HCEC 1CT (cell line): ENCODE measurements at places on chromosomes 5 and 9.

- DNase-seq: no peak
These were observed 28.4 kb downstream of the MRPS27 start for GRCh38 chr5:72291601-72292000.

- DNase-seq: no peak
These were observed 928.5 kb downstream of the TLE4 start for GRCh38 chr9:80500300-80500699.

GRCh38 chr9:136726631-136727191, 14.3 kb downstream of the DIPK1B start:
- peak; percentile 18 for DNase-seq

DNA sequence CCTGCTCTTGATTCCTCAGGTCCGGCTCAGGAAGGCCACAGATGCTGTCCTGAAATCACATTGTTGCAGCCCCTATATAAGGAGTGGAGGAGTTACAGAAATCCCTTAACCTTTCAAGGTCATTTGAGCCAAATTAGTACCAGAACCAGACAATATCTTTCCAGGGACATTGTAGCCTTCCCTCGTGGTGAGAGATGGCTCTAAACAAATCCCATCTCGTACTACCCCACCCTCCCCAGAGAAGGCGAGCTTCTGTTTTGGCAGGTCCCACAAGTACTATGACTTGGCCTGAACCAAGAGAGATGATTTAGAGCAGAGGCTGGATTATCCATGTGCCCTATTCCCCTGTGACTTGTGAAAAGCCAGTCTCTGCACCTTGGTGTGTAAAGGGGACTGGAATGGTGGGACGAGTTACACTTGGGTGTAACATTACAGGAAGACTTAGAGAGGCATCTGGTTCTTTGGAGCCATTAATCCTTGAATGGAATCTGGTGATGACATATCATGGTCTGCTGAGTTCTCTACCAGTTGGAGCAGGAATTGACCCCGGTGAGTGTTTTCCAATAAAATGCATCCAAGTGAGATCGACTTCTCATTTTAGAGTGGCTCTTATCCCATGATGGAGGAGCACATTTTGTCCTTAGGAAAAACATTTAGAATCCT, at the start of gene FAM240B:
Gene FAM240B, minus strand, starts transcription at position 51 of the 663 bp plus-strand sequence. CDS start 16,134 bp downstream, outside the sequence.
- DNase-seq: no peak

DNA sequence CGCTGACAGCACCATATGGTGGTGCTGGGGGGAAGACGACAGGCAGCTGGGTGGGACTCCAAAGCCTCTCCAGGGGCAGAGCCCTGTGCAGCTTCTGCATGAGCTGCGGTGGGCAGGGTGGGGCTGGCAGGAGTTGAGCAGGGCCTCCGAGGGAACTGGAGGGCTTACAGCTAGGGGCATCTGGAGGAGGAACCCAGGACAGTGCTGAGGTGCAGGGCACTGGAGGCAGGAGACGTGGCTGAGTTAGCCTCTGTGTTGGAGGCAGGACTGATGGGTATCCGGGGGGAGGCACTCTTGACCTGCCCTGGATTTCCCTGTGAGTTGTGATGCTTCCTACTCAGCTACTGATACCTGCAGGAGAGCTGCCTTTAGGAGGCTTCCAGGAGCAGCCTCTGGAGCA, 45.0 kb downstream of the TENT4A start:
- DNase-seq: no peak

DNA sequence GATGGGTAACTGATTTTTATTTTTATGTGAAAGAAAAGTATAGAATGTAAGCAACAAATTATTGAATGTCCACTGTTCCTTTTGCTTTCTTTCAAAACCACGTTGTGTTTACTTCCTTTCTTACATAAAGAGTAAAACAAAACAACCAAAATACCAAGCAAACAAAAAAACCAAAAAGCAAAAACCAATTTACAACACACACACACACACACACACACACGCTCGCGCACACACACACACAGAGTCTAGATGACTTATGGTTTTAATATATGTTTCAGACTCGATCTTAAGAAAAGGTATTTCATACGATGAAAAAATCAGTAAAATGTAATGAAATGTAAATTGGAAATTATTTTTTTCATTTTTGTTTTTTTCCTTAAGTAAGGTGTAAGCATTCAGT, 80.3 kb downstream of the ADGRV1 start:
- no peak for DNase-seq

DNA sequence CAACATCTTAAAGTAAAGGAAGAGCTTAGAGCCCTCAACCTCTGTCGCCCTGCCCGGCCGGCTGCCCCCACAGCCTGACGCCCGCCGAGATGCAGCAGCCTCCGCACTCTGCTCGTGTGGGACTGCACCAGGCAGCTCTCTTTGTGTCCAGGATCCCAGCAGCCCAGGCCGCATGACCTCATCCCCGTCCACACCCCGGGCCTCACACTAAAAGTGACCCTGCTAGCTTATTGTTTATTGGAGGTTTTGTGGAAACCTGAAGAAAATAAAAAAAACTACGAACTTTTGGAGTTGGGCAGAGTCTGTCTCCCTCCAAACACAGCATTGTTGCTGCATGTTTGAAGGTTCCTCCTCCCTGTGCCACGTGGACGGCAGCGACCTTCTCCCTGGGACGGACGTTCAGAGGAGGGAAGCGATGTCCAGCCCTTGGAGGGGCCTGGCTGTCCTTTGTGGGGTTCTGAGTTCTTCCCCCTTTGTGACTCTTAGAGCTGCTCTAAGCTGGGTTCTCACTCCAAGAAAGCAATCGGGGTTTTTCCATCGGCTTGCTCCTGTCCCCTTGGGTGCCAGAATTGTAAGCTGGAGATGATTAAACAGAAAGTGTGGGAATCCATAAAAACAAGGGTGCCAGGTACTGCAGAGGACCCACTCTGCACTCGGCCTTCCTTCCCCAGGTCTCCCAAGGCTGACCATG, 103.5 kb upstream of the COL5A1 start:
- no peak for DNase-seq

DNA sequence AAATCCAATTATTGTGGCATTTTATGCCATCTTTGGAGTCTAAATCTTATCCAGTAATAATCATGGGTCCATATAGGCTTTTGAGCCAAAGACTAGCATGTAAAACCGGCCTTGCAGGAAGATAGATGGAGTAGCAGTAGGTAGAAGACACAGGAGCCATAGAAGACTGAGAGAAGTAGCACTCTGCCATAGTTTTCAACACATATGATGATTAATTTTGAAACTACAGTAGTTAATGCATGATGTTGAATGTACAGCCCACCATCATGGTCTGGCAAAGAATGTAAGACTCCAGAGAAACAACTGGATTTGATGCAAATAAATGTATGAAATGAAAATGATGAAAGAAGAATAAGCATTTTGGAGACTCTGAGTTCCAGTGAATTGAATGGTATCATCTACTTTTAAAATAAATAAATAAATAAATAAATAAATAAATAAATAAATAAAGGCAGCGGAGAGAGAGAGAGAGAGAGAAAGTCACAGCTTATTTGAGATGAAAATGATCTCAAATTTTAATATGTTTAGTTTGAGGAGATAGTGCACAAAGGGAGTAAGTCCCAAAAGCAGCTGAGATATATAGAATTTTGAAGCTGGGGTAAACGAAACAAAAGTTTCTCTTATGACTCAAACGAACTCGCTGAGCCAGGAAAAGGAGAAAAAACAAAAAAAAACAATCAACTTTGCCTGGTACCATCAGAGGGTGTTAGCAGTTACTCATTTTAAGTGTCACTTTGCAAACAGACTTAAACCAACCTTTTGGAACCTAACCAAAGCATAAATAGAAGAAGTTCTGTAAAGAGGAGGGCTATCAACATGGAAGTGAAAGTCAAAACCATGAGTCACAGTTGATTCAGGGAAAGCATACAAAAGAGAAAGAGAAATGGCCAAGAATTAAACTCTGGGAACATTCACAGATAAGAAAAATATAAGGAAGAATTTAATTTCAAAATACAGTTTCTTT, 388.7 kb downstream of the CETN3 start:
- DNase-seq: peak; percentile 79

DNA sequence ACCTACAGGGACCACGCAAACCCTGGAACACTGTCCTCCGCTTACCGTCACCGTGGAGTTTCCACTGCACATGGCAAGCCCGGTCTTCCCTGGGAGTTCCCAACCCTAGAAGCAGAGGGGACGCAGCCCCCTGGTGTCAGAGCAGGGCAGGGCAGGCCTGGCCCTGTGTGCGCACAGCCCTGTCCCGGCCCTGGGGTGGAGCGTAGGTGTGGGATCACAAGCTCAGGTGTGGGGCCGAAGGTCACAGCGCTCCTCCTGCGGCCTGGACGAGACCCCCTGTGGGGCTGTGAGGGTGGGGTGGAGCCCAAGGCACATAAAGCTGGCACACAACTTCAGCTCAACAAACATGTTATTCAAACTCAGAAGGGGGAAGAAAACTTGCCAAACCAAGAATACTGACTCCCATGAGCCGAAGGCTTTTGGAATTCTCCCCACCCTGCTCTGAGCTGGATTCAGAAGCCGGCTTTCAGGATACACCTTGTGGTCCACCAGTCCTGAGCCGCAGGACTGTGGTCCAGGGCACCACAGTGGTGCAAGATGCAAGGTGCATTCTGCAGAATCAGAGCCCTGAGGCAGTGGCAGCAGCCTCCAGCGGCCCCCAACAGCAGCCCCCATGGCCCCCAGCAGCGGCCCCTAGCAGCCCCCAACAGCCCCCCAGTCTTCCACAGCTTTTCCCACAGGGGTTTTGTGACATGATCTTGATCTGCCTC, 11.8 kb upstream of the EXOC3 start:
- DNase-seq: peak; percentile 21

- no peak for DNase-seq
These were observed 19.3 kb downstream of the ACO1 start for GRCh38 chr9:32403567-32404260.

GRCh38 chr5:146051678-146052077, 53.7 kb downstream of the PLAC8L1 start:
- DNase-seq: peak; percentile 49

DNA sequence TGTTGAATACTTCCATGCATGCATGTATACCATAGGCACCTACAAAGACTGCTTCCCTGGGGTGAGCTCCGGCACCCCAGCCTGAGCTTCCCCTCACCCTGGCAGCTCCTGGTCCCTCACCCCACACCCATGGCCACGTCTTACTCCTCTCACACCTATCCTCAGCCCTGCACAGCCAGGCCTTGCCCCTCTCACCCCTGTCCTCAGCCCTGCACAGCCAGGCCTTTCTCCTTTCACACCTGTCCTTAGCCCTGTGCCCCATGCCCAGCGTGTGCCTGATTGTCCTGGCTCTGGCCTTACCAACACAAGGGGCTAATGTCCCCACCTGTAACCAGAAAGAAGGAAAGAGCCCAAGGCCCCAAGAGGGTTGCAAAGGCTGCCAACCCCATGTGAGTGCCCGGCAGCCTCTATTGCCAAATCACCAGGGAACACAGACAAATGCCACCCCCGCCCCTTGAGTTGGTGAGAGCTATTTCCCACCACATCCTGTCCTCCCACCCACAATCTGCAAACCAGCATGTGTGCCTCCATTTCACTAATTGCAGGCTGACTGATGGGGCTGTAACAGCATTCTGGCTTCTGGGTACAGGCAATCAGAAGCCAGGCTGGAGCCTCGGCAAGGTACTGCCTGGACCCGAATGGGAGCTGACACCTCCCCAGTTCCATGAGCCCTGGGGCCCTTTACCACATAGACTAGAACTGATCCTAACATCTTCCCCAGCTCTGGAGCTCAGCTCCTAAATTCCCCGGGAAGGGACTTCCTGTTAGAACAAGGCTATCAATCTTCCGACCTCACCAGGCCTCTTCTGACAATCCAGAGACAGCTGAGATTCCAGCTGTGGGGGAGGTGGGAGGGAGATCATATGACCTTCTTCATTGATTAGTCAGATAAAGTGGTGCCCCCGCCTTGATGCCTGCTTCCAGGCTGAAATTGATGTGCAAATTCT, 78.2 kb downstream of the FAM114A2 start:
- DNase-seq: peak; percentile 48

DNA sequence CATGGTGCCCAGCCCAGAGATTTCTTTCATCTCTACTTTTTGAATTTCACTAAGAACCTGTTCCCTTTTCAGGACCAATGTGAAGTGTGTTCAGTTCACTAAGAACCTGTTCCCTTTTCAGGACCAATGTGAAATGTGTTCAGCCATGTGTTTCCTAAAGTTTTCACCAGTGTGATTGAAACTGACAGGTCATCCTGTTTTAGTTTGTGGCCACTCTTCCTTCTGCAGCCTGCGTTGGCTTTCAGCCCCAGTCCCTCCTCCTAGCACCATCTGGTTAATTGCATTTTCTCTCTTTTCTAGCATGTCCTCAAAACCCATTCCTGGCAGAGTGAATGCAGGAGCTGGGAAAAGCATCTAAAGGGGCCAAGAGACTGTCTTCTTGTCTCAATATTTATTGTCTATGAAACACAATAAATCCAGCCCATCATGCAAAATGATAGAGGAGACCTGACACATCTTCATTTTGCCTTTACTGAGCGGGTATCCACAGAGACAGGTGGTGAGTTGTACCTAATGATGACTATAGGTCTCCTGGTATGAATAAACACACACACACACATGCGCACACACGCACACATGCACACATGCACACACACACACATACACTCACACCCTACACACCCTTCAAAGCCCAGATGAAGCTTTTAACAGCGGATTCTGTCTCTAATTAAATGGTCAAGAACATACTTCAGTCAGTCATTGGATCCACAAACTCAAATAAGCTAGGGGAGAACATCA, 6.1 kb upstream of the PANK3 start:
- DNase-seq: no peak

DNA sequence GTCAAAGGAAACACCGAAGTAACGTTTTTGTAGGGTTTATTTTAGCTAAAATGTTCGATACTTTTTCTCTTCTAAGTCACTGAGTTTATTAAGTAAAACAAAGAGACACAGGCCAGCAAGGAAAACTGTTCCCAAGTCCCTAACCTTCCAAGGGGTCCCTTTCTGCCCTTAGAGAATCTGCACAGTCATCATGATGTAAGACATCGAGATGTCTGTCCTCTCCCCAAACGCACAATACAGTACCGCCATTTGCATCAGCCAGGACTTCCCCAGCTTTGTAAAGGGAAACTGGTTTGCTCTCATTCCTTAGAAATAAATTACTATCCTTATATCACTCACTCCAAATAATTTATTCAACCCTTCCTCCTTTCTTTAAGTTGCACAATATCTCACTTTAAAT, 89.3 kb downstream of the MARCHF11 start:
- DNase-seq: no peak

DNA sequence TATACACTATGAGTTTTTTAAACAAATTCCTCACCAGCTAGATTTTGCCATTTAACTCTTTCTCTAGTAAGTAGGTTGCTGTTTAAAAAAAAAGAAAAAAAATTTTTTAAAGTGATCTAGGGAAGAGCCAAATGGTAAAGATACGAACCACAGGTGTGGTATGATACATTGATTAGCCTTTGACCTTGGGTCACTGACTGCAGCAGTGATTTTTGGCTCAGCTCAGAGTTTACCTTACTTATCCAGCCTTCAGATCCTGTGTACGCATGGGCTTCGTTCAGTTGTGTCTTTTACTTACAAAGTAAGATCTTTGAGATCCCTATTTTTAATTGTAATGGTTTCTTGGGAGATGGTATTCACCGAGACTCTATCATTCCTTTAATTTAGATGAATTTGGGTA, 12.4 kb upstream of the GNG10 start:
- no peak for DNase-seq

DNA sequence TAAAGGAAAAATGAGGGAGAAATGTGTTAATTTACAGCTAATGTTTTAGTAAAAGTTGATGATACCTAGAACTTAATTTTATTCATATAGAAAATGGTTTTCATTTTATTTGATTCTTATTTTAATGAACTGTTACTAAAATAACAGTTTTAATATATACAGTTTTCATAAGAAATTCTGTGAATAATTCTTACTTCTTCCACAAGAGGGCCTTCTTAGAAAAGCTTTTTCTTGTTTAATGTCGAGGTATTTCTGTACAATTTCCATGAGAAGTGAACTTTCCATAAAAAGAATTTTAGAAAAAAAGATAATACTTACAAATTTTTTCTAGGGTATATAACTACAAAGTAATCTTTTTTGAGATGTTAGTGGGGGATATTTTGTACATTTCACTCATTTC, 73.9 kb downstream of the KLF9 start:
- peak; percentile 51 for DNase-seq
